ENCODE measurements at places on chromosomes 7 and 10. TPM values are rescaled to one million over a fixed set of nuclear protein-coding genes. Genes with fewer than 3 reads are reported as not detected.

Gene PDSS1
- 14.4 TPM for total RNA-seq

Gene ST8SIA6
- total RNA-seq, result 0.03 TPM

Gene SH2D4B
- 0.06 TPM for total RNA-seq

Gene MMD2
- total RNA-seq, result not detected

Gene IFIT1
- 5.4 TPM for total RNA-seq

Gene CUBN
- 0.06 TPM for total RNA-seq

Gene HEPACAM2
- not detected for total RNA-seq

Gene NPM3
- 121 TPM for total RNA-seq

Gene LRRC17
- total RNA-seq, result 0.09 TPM

Gene SLC26A5
- not detected for total RNA-seq

Gene PRSS58
- not detected for total RNA-seq

Gene ADCY1
- total RNA-seq, result 2.5 TPM

Gene NCF1
- 0.18 TPM for total RNA-seq

Gene ZNF212
- 12.0 TPM for total RNA-seq

Gene ZNF789
- 8.1 TPM for total RNA-seq

Gene GPER1
- 2.0 TPM for total RNA-seq

Gene PNLIPRP2
- total RNA-seq, result 0.06 TPM

Gene GIMAP2
- not detected for total RNA-seq

Gene GLCCI1
- 0.97 TPM for total RNA-seq

Gene EPO
- total RNA-seq, result not detected

Gene GIMAP8
- not detected for total RNA-seq

Gene ASIC3
- total RNA-seq, result 9.9 TPM

Gene NEURL1
- 0.50 TPM for total RNA-seq

Gene ZNF862
- total RNA-seq, result 3.4 TPM

Gene NRAP
- total RNA-seq, result not detected

Gene RTKN2
- total RNA-seq, result 0.83 TPM

Gene RAMP3
- not detected for total RNA-seq

Gene ZNF746
- total RNA-seq, result 19.3 TPM

Gene FANK1
- 1.8 TPM for total RNA-seq

Gene GNG11
- total RNA-seq, result 33.0 TPM

Gene CLEC2L
- 0.08 TPM for total RNA-seq

Gene FKBP14
- total RNA-seq, result 7.5 TPM

Gene HTR7
- total RNA-seq, result 0.17 TPM
